ENCODE measurements at places on chromosomes 13 and 19.
A peak's percentile ranks its signal among the peaks of the same experiment; 100 is the strongest.

GRCh38 chr19:39104186-39104596, 20.0 kb downstream of the ACP7 start:
- DNase-seq = no peak

DNA sequence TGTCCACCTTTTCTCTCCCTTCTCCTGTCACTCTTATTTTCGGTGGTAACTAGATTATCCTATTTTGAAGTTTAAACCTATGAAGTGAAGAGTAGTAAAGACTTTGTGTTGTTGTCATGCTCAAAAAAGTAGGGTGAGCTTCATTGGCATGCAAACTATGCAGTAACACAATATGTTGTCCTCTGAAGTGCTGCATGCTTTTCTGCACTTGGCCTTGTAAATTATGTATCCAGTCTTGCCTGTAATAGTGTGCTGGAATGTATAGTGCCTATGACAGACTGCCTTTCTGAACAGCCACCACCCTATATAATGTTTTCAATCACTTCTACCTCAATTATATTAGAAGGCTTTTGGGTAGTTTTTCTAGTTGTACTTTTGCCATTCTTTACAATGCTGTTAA, 1198.2 kb upstream of the PCDH20 start:
- no peak for DNase-seq

- peak; percentile 100 for DNase-seq
Measured at GRCh38 chr13:28574617-28575142, 79.8 kb upstream of the FLT1 start.

- no peak for DNase-seq
Measured at GRCh38 chr13:65154661-65155447, 2075.3 kb downstream of the PCDH9 start.

- peak; percentile 31 for DNase-seq
Measured at GRCh38 chr13:98847780-98848179, 95.3 kb upstream of the SLC15A1 start.

- peak; percentile 91 for DNase-seq
Measured at GRCh38 chr19:45469132-45469944, 1.5 kb downstream of the FOSB start.

- DNase-seq = no peak
Measured at GRCh38 chr13:108005231-108005630, 210.1 kb downstream of the LIG4 start.

- no peak for DNase-seq
Measured at GRCh38 chr19:40907968-40908735, 26.1 kb upstream of the CYP2A7 start.

Measured in fibroblast of mammary gland (primary cell).